ENCODE measurements at places on chromosomes 7 and 10.

DNA sequence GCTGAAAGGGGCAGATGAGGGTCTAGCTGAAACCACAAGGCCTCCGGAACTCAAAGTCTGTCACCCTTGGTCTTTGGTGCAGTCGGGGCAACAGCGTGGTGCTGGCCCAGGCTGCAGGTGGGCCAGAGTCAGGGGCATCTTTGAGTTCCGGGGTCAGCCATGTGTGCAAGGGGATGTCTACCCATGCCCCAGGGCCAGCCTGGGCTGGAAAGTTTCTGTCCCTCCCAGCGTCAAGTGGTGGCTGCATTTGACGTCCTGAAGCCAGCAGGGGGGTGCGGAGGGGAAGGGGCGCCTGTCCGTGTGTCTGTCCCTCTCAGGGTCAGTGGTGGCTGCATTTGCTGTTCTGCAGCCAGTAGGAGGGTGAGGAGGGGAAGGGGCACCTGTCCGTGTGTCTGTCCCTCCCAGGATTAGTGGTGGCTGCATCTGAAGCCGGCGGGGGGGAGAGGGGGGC lies 638 bp downstream of the BRAT1 start:
- DNase-seq, result no peak

DNA sequence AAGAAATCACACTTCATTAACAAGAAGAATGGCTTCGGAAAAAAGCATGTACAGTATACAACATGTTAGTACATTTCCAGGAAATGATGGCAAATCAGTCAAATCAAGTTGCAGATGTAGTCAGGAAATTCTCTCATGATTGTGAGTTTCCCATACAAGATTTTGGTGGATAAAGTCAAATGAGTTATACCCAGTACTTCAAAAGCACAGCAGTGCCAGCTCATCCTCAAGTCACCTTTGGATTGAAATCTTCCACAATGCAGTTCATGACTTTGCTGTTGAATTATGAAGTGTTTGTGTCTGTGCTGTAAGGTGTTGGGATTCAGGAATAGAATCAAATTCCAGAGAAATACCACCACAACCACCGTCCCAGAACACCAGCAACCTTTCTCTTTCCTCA lies 301.3 kb upstream of the BMPER start:
- no peak for DNase-seq

GRCh38 chr7:148561099-148561498 lies 29.5 kb upstream of the C7orf33 start:
- DNase-seq, result no peak

DNA sequence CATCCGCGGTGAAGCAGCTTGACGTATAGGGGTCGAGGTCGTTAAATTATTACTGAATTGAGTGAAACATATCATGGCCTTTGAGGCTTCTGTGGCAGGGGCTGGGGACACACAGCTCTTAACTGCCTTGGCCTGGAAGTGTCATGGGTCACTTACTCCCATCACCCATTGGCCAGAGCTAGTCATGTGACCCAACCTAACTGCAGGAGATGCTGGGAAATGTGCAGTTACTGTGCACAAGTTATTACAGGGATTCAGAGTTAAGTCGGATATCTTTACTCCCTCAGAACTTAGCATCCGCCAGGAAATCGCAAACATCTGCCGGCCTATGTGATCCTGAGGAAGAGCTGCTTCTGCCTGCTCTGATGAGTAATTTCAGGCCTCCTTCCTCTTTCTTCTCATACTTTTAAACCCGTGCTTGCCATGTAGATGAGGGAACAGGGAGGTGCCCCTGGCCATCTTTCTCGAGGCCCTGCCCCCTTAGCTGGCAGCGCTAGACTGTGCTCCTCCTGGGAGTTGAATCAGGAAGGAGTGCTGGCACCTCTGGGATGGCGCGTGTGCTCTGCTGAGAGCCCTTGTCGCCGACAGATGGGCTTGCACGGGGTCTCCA lies 203.6 kb downstream of the TCF7L2 start:
- DNase-seq, result no peak

GRCh38 chr10:108425283-108425964 lies 1260.9 kb upstream of the SORCS1 start:
- no peak for DNase-seq

- DNase-seq, result no peak
Measured at GRCh38 chr10:24554036-24554435, 169.7 kb downstream of the ARHGAP21 start.

DNA sequence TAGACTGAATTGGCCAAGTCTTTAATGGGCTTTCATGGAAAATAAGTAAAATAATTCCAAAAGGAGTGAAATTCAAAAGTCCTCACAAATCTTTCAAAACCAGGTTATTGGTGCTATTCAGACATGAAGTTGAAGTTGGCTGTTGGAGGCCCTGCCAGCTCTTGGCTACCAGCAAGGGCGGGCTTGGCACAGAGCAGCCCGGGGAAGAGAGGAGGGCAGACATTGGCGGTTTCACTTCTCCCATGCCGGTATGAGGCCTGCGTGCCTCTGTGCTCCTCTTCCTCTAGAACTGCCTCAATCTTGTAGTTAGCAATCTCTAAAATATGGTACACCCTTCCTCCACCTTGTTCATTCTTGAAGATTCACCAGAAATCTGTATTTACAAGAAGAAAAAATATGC lies 16.4 kb upstream of the NPS start:
- no peak for DNase-seq

- no peak for DNase-seq
Measured at GRCh38 chr10:128971374-128972035, 495.5 kb upstream of the MGMT start.

DNA sequence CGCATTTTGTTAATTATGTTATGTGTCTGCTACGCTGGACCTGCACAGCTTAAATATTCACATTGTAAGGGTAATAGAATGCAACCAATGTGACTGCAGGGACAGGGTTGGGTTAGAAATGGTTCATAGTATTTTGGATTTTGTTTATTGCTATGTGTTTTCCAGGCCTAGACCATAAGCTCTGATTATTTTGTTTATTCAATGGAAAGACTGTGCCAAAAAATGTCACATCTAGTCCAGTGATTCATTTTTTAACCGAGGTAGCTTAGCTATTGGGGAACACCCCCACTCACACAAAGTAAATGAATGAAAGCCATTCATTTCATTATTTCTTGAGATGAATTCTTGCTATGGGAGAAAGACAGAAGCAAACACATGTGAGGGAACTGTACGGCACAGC lies 516.5 kb upstream of the ANKRD30A start:
- DNase-seq, result no peak

GRCh38 chr7:99199226-99199625 lies 8.7 kb downstream of the KPNA7 start:
- DNase-seq, result no peak

DNA sequence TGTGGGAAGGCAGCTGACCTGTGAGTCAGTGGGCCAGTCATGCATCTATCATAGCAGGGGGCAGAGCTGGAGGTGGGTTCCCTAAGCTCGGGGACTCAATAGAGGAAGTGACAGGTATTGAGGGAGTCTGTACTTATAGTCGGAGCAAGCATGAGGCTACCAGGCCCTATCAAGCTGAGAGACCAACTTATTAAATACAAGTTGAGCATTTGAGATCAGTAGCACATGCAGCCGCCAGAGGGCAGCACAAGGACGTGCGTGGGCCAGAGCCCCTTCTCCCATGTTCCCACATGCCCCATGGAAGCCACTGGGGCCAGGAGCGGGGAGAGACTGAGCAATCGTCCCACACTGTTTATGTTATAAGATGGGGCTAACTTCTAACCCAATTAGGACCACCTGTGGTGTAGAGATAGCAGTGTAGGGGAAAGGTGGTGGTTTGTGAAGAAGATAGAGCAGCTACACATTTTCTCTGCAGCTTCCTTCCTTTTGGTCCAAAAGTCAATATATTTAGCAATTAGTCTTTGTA lies 13.0 kb upstream of the STK31 start:
- no peak for DNase-seq

- no peak for DNase-seq
Measured at GRCh38 chr10:93745408-93746065, 12.2 kb upstream of the LGI1 start.

DNA sequence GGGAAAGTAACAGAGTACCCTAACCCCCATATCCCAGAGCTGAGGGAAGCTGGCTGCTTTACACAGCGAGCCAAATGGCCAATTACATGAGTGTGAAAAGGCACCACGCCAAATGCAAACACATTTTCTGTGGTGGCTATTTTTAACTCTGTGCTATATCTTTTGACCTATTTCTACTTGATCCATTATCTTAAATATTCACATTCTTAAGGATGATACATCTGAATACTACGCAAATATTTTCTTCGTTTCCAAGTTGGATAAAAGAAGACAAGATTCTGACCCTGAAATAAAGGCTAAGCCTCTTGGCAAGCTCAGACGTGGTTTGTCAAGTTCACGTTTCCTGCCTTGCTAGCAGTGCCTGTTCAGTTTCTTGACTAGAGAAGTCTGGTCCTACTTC lies 146.7 kb upstream of the TMEM196 start:
- no peak for DNase-seq

GRCh38 chr7:91421018-91421417 lies 156.8 kb downstream of the FZD1 start:
- DNase-seq, result no peak

GRCh38 chr10:101358706-101359300 lies 4.8 kb downstream of the BTRC start:
- DNase-seq, result no peak

- no peak for DNase-seq
Measured at GRCh38 chr10:18260310-18260922, 120.2 kb downstream of the CACNB2 start.

- no peak for DNase-seq
Measured at GRCh38 chr10:82668221-82668895, 793.4 kb downstream of the NRG3 start.

- no peak for DNase-seq
Measured at GRCh38 chr7:70612811-70613210, 519.1 kb upstream of the GALNT17 start.

DNA sequence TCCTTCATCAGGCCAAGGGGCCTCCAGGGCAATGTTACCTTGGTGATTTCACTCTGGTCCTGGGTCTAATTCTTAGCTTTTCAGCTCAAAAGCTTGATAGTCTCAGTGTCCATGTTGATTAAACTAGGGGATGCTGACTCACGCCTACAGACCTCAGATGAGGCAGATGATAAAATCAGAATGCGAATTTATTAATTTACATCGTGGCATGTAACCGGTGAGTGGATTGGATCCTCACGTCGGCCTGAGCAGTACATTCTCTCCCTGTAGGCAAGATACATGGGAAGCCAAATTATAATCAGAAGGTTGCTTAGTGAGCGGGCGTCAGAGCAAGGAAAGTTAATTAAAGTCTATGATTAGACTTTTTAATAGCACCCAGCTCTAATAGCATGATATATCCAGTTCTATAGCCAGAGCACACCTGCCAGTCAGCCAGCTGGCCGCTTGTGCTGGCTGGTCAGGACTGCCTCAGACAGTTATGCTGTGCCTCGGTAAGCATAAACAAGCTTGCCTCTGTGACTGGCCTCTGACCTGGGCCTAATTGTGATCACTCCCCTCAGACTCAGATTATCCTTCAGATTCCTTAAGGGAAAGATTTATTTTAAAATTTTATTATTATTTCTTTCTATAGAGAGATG lies 20.2 kb upstream of the CPA5 start:
- no peak for DNase-seq

DNA sequence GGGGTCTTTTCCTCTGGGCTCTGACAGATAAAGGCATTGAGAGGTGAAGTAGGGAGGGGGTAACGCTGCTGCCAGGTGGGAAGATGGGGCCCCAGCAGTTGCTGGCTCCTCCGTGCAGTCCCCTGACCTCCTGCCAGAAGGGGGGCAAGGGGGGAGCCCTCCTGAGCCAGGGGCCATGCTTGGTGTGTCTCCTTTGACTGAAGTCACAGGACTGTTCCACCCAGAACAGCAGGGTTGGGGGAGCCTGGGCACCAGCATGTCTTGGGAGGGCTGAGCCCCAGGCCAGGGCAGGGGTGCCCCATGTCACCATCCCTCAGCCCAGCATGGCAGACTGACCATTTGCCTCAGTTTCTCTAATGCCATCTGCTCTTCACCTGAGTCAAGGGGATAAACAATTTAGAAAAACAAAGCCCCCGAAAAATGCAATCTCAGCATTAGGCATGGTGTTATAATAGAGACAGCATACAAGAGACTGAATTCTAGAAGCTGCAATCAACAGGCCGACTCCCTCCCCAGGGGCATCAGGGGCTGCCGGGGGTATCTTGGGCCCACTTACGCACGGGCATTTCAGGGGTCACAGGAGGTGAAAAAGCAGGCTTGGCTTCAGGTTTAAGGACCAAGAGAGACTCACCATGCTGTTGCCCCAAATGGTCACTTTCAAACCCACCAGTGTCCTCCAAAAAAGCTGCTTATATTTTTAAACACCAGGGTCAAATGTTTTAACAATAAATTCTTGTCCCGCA lies 108.6 kb upstream of the GPR26 start:
- DNase-seq, result no peak

- no peak for DNase-seq
Measured at GRCh38 chr10:58299580-58299979, 30.6 kb downstream of the CISD1 start.

- no peak for DNase-seq
Measured at GRCh38 chr7:96188591-96188991, 133.3 kb downstream of the SLC25A13 start.

DNA sequence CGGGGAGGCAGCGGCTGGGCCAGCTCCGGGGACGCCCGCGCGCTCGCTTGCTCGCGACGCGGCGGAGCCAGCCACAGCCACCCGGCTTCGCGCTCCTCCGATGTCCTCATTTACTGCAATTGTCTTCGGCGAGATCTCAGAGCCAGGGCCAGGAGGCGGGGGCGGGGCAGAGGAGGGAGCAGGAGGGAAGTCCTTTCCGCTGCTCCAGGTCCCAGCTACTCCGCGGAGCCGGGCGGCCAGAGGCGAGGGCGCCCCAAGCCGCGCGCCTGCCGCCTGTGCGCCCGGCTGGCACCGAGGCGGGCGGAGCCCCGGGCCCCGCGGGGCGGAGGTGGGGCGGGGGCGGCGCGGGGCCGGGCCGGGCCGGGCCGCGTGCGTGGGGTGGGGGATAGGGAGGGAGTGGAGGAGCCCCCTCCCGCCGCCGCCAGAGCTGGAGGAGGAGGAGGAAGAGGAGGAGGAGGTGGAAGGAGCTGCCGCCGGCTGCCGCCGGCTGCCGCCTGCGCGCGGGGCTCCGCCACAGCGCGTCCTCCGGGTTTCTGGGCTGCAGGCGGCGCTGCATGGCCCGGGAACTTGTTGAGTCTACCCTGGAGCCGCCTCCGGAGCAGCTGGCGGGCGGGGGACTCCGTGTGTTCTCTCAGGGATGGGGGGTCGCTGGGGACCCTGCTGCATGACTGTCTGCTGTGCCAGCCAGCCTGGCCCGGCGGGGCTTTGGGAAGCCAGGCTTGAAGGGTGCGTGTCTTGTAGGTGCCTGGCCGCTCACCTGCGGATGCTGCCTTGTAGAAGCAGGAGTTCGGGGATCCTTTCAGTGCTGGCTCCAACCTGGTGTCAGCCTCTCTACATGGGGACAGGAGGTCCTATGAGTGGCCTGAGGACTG lies at the start of gene INSYN2A:
Gene INSYN2A, minus strand, starts transcription at position 310 of the 872 bp plus-strand sequence. CDS start 20,196 bp downstream, outside the sequence.
- no peak for DNase-seq
